GM04504 (cell line): ENCODE measurements at places on chromosomes 4 and X.
A peak's percentile ranks its signal among the peaks of the same experiment; 100 is the strongest.

GRCh38 chr4:46804781-46805413 lies 104.1 kb downstream of the COX7B2 start:
- DNase-seq: no peak

DNA sequence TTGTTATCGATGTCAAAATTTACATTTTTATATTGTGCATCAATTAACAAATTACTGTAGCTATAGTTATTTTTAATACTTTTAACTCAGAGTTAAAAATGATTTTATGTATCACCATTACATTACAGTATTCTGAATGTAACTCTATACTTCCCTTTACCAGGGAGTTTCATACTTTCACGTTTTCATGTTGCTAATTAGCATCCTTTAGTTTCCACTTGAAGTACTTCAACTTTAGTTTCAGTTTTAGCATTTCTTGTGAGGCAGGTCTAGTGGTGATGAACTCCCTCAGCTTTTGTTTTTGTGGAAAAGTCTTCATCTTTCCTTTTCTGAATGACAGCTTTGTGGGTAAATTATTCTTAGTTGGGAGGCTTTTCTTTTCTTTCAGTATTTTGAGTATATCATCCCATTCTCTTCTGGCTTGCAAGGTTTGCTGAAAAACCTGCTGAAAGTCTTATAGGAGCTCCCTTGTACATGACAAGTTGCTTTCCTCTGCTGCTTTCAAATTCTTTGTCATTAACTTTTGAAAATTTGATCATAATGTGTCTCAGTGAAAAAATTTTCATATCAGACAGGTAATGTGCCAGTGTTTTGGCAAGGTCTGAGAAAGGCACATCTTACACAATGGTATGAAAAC lies 9.8 kb upstream of the CISD2 start:
- no peak for DNase-seq

GRCh38 chrX:39983715-39984114 lies 114.0 kb downstream of the BCOR start:
- DNase-seq: peak; percentile 1

DNA sequence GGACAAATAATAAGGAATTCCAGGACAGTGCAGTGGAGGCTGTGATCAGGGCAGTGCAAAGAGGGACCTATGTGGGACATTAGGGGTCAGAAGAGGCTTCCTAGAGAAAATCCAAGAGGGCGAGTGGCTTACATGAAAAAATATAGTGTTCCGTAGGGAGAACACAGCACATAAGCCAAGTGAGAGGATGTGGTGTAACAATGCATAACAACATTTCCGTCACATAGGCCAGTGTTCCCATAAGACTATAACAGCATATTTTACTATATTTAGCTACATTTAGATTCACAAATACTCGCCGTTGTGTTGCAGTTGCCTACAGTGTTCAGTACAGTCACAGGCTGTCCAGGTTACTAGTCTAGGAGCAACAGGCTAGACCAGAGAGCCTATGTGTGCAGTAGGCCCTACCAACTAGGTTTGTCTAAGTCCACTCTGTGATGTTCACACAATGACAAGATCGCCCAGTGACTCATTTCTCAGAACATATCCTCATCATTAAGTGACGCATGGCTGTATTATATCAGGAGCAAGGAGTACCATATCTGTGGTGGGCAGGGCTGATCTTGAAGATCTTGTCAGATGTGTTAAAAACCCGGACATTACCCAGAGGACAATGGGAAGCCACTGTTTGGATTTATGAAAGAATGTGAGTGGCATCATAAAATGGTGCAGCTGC lies 74.0 kb upstream of the TBL1X start:
- DNase-seq: no peak

DNA sequence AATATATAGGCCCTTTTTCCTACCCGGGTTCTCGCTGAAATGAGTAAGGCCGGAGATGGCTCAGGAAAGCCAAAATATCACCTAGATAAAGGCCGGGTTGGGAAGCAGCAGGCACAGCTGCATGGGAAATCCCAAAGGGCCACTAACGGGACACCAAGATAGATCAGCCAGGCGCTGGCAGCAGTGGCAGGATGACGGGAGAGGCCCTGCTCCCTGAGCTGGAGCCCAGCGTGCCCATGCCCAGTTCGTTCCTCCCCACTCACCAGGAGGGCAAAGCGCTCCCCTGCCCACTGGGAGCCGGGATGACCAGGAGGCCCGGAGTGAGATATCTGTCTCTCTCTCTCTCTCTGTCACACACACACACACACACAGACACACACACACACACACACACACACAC lies 109.8 kb downstream of the DCTD start:
- DNase-seq: no peak

DNA sequence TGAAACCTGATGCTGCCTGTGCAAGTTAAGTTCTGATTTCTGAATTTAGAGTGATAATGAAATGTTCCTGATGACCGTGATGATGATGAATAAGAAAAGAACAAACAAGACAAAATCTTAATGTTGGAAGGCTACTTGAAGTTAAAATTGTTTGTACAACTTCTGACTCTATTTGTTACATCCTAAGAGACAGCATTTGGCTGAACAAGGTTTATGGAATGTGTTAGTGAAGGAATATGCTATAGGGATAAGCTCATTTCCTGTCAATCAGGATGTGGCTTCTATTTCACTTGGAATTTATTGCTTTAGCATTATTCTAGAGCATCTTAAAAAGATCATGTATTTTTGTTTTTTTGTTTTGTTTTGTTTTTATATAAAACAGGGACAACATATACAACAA lies 267.5 kb downstream of the FAT4 start:
- no peak for DNase-seq

DNA sequence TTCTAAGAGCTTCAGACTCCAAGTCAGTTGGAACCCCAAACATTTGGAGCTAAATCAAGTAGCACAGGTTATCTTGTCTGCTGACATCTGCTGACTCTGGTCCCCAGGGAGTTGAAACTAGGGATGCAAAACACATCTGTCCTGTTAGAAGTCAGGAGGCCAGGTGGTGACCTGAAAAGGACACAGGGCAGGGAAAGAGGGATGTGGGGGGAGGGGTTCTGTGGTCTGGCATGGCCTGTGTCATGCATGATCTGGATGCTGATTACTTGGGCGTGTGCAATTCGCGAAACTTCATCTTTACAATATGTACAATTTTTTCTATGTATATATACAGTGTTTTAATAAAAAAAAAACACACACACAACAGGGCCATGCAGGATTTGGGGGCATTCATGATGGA lies 55.3 kb downstream of the FHDC1 start:
- no peak for DNase-seq

GRCh38 chr4:98932539-98932938 lies 3.6 kb upstream of the EIF4E start:
- peak; percentile 30 for DNase-seq

DNA sequence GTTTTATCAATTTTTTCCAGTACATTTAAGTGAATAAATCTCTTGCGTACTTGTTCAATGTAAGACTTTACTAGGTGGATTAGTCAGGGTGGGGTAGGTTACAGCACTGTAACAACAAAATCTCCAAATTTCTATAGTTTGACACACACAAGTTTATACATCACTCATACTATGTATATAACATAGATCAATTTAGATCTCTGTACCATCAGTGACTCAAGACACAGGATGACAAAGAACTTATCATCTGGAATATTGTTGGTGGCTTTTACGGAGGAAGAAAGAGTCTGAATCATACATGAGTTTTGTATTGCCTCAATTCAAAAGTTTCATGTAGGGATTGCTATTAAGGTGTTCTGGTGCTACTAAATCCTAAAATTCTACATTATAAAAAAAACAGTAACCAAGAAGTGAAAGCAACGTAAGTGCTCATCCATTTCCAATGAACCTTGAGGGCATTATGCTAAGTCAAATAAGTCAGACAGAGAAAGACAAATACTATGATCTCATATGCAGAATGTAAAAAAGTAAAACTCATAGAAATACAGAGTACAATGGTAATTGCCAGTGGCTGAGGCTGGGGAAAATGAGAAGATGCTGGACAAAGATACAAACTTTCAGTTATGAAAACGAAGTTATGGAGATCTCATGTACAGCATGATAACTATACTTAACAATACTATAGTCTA lies 98.0 kb upstream of the DKK2 start:
- DNase-seq: no peak

GRCh38 chrX:120999413-120999812 lies 13.9 kb upstream of the CT47A1 start:
- no peak for DNase-seq

DNA sequence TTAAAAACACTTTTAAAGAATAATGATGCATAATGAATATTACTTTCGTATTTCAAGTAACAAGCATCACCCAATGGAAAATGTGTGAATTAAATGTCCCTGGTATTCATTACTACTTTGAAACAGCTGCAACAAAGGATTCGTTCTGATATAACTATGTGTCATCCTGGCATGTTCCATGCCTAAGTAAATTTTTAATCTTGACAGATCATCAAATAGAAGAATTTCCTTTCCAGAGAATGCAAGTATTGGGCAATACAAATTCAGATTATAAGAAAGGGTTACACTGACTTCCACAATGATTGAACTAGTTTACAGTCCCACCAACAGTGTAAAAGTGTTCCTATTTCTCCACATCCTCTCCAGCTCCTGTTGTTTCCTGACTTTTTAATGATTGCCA lies 105.3 kb downstream of the SPCS3 start:
- peak; percentile 40 for DNase-seq

GRCh38 chr4:21921526-21922180 lies 26.9 kb downstream of the KCNIP4 start:
- DNase-seq: no peak

DNA sequence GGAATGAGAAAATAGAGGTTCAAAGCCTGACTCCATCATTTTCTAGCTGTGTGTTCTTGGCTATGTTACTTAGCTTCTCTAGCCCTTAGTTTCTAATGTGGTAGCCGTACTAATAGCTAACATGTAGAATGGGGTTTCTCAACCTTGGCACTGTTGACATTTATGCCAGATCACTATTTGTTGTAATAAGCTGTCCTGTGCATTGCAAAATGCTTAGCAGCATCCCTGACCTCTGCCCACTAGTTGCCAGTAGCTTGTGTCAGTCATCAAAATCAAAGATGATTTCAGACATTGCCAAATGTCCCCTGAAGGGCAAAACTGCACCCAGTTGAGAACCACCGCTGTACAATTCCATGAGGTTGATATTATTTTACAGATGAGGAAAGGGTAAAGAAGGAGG lies 18.3 kb upstream of the ADAMTS3 start:
- no peak for DNase-seq

DNA sequence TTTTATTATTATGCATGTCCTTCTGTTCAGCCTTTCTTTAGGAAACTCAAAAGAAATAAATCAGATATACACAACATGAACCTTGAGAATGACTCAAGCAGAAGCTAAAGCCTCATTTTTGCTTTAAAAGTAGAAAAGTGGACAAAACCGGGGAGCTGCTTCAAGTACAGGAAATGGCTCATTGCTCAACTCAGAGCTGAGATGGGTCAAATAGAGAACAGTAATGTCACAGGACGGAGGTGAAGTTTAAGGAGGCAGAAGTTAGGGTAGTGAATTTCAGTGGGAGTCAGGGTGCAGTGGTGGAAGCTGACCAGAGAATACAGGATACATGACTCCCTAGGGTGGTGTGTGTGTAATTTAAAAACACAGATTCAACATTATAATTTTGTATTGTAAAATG lies 22.2 kb downstream of the PHKA2 start:
- peak; percentile 10 for DNase-seq

DNA sequence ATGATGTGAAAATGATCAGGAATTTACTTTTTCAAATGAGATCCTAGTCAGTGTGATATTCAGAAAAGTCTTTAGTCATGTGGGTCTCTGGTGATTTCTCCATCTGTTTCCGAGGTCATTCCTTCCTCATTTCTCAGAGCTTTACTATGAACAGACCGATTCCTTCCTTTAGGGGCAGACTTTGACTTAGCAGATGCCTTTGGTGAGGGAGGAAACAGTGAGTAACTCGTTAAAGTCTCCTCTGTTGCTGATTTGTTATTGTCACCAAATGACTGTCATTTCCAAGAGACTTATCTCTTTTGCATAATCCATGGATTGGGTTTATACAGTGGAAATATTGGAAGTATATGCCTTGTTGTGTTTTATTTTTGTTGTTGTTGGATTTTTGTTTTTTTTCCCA lies 76.2 kb upstream of the CD99 start:
- DNase-seq: peak; percentile 74

DNA sequence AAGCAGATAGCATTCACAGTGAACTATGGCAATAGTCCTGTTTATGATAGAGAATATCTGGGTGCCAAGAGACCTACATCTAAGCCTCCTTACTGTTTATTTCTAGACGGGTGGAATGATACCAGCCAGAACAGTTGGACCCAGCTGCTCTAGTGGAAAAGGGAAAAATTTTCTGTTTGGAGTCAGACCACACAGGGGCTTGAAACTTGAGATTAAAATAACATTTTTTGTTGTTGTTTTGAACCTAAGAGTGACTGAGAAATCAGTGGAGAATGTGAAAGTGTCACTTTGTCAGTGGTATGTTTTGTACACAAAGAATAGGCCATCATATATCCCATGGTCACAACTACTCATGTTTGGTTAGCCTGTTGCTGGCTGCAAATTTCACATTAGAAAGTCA lies 105.7 kb downstream of the AGTR2 start:
- no peak for DNase-seq

GRCh38 chrX:31038575-31039326 lies 33.1 kb downstream of the FTHL17 start:
- DNase-seq: peak; percentile 3

- DNase-seq: no peak
These were observed 280.0 kb upstream of the EMCN start for GRCh38 chr4:100797791-100798190.

DNA sequence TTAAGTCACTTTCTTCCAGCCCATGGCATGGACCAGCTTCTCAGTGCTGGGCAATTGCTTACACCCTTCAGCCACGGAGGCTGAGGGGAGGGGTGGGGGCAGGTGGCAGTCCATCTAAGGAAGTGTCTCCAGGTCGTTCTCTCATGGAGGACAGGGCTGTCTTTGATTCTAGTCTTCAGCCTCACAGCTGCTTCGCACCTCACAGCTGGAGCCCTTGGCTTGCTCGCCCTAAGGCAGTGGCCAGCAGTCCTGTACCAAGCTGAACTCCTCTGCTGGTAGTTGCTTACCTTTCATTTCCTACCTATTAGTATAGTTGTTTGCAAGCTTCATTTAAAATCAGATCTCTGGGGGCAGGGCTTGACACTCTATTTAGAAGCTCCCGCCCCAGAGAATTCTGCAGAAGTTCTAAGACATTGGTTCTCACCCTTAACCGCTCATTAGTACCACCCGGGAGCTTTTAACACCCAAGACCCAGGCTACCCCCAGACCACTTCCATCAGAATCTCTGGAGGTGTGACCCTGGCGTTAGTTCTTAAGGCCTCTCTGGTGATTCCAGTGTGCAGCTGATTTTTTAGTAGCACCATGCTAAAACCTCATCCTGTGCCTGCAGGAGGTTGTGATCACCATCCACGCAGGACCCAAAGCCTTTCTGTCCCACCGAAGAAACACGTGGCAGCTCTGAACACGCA lies 386.8 kb downstream of the UNC5C start:
- DNase-seq: no peak
